Right hindlimb (tissue), 1 donor: ENCODE measurements at places on chromosomes 12 and 14.

DNA sequence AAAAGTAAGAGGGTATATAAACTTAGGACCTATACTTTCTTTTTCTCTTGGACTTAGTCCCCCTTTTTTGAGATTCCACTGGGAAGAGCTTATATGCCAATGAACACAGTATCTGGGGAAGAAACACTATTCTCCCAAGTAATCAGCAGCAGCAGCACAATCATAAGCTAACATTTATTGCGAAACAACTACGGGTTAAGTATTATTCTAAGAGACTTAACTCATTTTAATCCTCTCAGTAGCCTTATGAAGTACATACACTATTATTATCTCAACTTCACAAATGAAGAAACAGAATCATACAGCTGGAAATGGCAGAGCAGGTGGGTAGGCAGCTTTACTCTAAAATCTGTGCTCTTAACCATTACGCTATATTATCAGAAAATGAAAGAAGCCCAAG lies 27.9 kb downstream of the BAZ2A start:
- DNase-seq, result no peak

- no peak for DNase-seq
Measured at GRCh38 chr12:124301084-124301654, 6.3 kb downstream of the RFLNA start.

GRCh38 chr12:46493150-46493833 lies 120.7 kb upstream of the SLC38A2 start:
- no peak for DNase-seq

DNA sequence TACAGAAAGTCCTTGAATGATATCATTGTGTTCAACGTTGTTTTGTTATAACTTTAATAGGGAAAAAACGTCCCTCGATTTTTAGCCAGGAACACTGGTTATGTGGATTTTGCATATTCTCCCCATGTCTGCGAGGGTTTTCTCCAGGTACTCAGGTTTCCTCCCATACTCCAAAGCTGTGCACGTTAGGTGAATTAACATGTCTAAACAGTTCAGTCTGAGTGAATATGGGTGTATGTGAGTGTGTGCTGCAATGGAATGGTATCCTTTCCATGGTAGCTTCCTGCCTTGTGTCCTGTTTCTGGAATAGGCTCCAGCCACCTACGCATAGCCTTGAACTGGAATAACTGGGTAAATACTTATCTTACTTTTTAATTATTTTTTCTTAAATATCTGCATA lies 810.8 kb upstream of the ATXN7L3B start:
- no peak for DNase-seq

DNA sequence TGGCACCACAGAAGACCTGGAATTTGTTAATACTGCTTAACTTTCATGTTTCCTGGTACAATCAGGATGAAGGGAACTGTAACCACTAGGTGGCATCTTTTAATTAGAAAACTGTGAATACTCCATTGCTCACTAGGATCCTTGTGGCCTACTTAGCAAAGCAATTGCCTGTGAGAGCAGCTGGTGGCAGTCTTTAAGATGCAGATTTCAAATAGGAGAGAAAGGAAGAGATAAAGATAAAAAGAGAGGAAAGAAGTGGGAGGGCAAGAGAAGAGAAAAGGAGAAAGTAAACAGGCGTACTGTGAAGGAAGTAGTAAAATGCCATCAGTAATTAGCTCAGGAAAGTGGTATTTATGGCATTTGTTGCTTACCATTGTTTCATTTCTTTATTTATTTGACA lies 114.5 kb downstream of the RAD51B start:
- DNase-seq, result peak; percentile 21

DNA sequence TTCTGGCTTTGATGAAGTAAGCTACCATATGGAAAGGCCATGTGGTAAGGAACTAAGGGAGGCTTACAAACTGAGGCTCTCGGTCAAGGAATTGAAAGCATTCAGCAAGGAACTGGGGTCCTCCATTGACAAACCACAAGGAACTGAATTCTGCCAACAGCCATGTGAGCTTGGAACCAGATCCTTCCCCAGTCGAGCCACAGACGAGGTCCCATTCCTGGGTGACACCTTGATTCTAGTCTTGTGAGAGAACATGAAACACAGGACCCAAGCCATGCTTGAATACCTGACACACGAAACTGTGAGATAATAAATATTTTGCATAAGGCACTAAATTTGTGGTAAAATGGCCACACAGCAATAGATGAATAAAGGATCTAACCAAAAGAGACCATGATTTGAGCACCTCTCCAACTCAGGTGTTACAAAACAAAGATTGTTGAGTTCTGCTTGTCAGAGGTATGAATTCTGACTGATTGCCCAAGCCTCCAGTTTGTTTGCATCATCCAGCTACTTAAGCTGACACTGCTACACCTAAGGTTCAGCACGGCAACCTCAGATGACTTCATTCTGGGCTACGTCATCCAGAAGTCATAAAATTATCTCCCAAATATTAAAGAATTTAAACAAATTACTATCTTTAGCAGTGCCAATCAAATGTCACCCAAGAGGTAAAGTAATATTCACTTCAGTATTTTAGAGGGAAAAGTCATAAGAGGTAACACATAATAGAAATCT lies 59.4 kb downstream of the GARIN6 start:
- no peak for DNase-seq

- no peak for DNase-seq
Measured at GRCh38 chr14:102565331-102565887, 27.0 kb upstream of the RCOR1 start.

DNA sequence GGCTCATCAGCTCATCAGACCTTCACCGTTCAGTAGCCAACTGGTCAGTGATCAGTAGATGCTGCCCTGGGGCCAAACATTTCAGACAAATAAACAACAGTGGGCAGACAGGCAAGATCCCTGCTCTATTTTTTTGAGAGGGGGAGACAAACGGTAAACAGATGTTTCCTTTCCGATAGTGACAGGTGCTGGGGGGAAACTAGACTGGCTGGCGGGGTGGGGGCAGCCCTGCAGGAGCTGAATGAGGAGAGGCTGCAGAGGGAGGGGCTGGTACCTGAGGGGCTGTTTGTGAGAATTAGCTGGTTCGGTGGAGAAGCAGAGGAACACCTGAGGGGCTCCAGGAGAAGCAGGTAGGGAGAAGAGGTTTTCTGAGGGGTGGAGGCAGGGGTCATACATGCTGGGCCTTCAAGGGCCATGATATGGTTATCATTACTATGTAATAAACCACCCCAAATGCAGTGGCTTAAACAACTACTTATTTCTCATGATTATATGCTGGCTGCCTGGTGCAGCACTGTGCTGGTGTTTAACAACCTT lies 8.2 kb upstream of the GOLGA3 start:
- no peak for DNase-seq

GRCh38 chr14:104820669-104821228 lies 19.8 kb downstream of the ZBTB42 start:
- peak; percentile 72 for DNase-seq

GRCh38 chr14:104284107-104284592 lies 145.8 kb downstream of the KIF26A start:
- peak; percentile 28 for DNase-seq

DNA sequence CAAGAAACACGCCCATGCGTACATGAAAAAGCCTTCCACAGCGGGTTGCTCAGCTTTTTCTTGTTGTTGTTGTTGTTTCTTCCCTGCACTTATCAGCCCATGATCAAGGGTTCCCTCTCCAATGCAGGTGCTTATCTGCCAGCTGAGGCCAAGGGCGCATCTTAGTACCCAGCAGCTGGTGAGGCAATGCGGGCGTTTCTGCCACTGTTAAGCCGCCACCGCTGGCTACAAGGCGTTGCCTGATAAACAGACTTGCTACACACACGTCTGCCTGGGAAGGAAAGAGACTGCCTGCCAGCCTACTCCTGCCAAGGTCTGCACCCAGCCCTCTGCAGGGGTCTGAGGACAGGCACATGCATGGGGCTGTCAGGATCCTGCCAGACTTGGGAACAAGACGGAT lies 345.9 kb downstream of the BCL11B start:
- DNase-seq, result no peak

DNA sequence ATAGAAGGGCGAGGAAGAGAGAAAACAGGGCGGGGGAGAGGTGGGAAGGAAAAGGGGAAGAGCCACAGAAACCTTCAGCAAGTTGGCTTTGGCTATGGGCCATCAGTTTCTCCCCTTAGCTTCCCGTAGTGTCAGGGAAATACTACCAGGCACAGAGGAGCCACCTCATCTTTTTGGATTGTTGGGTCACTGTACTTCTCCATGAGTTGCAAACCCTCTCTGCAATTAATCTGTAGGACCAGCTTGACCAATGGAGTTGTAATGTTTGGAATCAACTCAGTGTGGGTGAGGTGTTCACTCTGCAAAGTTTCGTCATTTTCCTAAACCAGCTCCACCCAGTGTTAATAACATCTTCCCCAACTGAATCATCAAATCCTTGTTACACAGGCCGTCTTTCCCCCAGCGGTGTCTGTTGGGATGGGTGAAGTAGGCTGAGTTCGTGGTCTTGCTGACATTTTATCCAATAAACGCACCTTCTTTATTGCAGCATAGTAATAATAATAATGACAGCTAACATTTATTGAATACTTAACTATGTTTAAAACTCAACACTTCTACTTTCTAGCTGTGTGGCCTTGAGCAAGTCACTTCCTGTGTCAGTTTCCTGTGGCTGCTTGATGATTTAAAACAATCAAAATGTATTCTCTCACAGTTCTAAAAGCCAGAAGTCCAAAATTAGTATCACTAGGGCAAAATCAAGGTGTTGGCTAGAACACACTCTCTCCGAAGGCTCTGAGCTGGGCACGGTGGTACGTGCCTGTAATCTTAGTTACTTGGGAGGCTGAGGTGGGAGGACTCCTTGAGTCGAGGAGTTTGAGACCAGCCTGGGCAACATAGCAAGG lies 8.1 kb upstream of the GLTP start:
- no peak for DNase-seq

GRCh38 chr12:1864867-1865266 lies 44.5 kb downstream of the LRTM2 start:
- no peak for DNase-seq

- DNase-seq, result no peak
Measured at GRCh38 chr14:50668826-50669143, 679 bp upstream of the SAV1 start.

DNA sequence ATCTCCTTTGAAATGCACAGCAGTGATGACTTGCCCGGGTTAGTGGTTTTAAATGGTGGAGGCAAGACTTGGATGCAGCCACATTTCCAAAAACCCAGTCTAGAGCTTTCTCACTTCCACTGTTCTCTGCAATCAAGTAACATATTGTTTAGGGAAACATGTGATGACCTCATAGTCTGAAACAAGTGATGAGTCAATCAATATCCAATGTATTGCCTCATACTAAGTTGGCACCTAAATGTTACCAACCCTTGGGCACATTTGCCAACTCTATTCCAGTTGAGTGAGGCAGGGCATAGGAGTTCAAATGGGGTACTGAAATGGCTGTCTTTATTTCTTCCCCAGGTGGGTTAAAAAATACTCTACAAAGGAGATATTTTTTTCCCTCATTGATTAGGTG lies 1105.4 kb downstream of the VRK1 start:
- DNase-seq, result no peak

GRCh38 chr12:89544681-89545184 lies 18.9 kb upstream of the POC1B start:
- DNase-seq, result peak; percentile 66

DNA sequence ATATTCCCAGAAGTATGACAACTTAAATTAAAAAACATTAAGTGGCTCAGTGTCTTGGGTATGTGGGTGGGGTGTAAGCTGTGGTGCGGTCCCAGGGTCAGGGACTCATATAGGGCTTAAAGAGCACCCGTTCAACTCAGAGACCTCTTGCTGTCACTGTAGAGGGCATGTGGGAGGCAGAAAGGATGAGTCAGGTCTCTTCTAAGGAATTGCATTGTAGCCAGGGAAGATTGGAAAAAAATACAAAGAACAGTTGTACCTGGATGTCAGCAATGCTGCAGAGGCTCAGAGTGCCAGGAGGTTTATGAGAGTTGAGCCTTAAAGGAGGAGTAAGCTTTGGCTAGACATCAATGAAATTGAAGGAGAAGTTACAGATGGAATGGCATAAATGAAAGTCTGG lies 104.1 kb downstream of the MYRFL start:
- DNase-seq, result no peak

DNA sequence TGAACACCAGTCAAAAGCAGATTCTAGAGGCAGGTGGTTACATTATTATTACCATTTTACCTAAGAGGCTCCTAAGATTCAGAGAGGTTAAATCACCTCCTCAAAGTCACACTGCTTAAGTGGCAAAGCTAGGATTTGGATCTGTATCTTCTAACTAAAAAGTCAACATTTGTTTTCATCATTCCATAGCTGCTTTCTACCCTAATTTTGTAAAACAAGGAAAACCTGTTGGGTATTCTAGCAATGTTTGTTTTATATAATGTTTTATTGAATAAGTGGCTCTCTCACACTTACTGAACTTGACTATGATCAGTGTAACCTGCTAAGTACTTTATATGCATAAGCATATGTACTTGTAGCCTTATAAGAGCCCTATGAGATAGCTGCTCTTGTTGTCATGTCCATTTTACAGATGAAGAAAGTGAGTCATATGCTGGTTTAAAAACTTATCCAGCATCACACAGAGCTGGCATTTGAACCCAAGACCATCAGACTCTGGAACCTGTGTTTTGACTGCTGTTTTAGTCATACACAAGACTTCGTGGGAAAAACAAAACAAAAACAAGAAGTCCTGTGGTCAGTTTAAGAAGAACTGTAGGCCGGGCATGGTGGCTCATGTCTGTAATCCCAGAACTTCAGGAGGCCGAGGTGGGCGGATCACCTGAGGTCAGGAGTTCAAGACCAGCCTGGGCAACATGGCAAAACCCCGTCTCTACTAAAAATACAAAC lies 31.7 kb upstream of the EVL start:
- DNase-seq, result no peak
